ENCODE measurements at places on chromosomes 5 and 9.

- DNase-seq: no peak
Measured at GRCh38 chr5:57696389-57696769, 213.8 kb upstream of the ACTBL2 start.

DNA sequence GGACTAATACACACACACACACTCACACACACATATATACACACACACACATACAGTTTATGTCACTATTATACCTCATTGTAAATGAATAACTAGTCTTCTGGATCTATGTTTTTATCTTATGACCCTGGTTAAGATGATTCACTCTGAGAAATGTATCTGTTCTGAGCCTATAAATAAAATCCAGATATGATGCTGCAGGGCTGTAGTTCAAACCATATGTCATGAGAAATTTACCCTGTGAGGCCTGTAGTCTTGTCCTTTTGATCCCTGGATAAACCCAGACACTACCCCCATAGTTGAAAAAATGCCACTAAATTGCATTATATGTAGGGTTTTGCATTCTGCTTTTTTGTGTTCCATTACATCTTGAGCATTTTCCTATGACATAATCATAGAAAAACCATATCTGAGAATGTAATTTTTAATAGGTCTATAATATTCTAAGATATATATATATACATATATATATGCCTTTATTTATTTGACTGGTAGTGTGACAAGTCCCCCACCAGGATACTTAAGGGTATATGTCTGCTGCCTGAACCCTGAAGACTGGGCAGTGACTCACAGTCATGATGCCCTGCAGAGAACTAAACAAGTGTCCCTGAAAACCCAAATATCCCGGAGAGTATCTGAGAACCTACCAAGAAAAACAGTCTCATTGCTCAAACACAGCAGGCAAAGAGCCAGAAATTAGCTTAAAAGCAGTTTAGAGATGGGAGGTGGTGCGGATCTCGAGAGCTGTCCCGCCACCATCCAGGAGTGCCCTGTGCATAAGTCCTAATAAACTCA, 18.4 kb upstream of the ALDOB start:
- DNase-seq: no peak

DNA sequence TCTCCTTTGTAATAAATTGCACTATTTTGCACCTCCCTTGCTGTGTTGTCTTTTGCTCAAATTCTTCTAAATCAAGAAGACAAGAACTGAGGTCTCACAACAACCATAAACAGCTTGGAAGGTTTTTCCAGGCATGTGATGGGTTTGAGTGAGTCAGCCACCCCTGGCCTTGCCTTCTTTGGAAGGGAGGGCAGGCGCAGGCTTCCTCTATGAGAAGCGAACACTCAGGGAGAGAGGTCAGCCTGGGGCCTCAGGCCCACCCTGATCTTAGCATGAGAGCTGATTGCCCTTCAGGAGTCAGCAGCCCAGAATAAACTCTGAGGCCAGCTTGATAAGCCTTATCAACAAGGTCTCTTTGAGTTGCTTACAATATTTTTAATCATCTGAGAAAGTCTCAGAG, 31.6 kb downstream of the S1PR3 start:
- DNase-seq: no peak

- no peak for DNase-seq
Measured at GRCh38 chr9:98240475-98240874, 15.0 kb downstream of the TBC1D2 start.

DNA sequence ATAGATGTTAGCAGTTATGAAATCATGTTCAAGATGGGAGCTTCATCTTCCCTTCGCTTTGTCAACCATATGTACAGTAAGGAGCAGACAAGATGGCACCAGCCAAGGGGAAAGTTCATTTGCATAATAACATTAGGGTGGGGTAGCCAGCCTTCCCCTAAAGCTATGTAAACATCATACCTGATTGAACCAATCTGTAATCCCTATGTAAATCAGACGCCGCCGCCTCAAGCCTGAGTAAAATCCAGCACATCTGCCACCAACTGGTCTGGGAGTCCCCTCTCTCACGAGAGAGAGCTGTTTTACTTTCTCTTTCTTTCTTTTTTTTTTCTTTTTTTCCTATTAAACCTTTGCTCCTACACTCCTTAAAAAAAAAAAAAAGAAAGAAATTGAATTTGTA, 30.8 kb upstream of the REEP2 start:
- no peak for DNase-seq

Data from amygdala (tissue), 56 donors.